Bronchial epithelial cell (primary cell): ENCODE measurements at places on chromosomes 5 and 9. TPM values are rescaled to one million over a fixed set of nuclear protein-coding genes. Genes with fewer than 3 reads are reported as not detected.

SAPCD2 gene
- 0.26 and 1.2 TPM in 2 replicates for total RNA-seq

RXRA gene
- 16.8 and 21.3 TPM in 2 replicates for total RNA-seq

DNA sequence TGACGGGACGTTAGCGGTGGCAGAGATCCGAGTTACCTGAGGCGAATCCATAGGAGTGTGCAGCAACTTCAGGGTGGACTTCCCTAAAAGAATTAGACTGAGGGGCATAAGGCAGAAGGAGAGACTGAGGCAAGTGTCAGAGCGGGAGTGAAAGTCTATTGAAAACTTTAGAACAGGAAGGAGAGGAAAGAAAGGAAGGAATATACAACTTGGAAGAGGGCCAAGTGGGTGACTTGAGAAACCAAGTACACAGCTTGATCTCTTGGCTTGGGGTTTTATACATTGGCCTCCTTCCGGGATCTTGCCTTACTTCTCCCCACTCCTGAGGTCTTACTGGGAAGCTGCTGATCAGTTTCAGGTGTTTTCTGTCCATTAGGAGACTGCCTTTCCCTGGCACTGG is 84.9 kb downstream of the SNX18 start:
- DNase-seq: no peak

- peak; percentile 99 for DNase-seq
Measured at GRCh38 chr5:167814828-167815227, 476.6 kb upstream of the WWC1 start.

VCAN gene
- total RNA-seq: 7.8 and 33.7 TPM in 2 replicates

TAF11L5 gene
- total RNA-seq: not detected in 2 replicates
